ENCODE measurements at places on chromosomes 5 and 9.

- DNase-seq = no peak
These were observed 234.6 kb upstream of the ADRA1B start for GRCh38 chr5:159681661-159682060.

- no peak for DNase-seq
These were observed 169.5 kb upstream of the IER5L start for GRCh38 chr9:129347316-129348120.

GRCh38 chr9:133210202-133210532 is 1.1 kb upstream of the OBP2B start:
- no peak for DNase-seq

DNA sequence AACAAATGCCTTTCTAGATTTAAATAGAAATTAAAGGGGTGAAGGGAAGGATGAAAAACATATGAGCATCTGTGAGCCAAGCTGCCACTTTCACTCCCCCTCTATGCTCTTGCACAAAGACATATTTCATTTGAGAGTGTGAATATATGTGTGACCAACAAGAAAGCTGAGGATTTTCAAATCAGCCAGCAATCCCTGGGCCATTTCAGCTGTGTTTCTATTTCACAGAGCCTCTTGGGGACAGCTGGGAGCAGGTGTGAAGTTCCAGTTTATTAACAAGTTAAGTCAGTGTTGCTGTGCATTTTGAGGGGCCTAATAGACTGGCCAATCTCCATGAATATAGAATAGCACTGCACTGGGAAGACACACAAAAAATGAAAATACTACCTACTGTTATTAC is 248.7 kb upstream of the RGMB start:
- no peak for DNase-seq

DNA sequence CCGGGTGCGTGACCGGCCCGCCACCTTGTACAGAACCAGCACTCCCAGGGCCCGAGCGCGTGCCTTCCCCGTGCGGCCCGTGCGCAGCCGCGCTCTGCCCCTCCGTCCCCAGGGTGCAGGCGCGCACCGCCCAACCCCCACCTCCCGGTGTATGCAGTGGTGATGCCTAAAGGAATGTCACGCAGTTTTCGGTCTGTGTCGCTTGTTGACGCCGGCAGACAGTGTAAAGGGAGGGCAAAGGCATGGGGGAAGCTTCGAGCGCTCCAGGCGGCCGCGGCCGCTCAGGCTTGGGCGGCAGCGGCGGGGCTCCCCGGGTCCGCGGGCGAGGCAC is 1.3 kb downstream of the LRRC26 start:
- no peak for DNase-seq

DNA sequence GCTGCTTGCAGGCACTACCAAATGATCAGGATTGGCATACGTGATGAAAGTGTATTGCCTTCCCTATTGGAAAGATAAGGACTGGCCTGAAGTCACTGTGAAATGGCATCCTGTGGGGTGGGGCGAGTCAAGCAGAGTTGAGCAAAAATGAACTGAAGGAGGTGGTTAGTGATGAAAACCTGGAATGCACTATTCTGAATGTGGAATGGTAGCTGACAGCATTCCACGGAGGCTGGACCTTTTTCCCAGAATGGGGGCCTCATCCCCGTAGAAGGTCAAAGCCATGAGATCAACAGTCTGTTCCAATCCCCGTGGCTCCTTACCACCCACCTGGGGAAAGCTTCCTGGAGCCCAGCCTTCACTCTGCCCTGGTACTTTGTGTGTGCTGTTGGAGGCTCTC is 37.7 kb downstream of the ASS1 start:
- DNase-seq = no peak

DNA sequence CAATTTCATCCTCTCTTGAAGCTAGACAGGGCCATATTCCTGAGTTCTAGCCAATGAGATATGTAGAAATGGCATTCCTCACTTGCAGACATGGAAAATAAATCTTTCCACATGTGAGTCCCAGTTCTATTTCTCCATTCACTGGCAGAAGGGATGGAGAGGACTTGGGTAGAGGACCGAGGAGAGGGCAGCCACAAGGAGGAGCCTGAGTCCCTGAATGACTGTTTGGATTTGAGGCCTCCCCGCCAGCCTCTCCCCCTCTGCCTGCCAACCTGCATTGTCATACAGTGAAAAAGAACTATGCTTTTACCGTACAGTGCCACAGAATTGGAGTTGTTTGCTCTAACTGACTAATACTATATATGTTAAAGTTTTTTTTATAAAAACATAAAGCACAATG is 583.0 kb upstream of the WWC1 start:
- DNase-seq = no peak

- no peak for DNase-seq
These were observed 170.5 kb downstream of the TLE4 start for GRCh38 chr9:79742110-79742721.

- no peak for DNase-seq
These were observed 6.6 kb upstream of the WWC1 start for GRCh38 chr5:168284809-168285208.

DNA sequence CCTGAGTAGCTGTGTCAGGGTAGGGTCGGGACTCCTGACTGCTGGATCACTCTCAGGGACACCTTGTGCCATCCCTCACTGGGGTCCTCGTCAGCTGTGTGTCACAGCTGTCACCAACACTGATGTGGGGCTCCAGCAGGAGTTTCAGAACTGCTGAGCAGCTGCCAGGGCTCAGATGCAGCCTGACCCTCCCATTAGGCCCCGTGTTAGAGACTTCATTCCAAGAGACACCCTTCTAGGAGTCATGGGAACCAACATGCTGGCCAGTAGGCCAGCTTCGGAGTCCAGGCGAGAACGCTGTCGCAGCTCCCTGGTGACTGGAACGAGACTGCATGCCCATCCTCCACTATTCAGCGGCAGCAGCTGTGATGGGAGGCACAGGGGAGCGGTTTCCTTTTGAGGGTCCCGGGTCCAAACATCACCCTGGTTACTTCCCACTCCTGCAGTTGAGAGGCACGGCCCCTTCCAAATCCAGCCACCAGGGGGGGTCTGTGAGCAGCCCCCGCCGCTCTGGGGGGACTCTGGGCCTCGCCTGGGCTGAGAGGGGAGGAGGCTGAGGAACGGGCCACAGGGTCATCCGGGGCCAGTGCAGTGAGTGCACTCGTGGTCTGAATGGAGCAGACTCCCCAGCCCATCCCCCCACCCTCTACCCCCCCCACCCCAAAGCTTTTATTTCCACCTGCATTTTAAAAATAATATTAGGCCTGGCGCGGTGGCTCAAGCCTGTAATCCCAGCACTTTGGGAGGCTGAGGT is 12.6 kb upstream of the TCF7 start:
- no peak for DNase-seq

GRCh38 chr9:78753039-78753438 is 456.1 kb downstream of the PSAT1 start:
- DNase-seq = no peak

DNA sequence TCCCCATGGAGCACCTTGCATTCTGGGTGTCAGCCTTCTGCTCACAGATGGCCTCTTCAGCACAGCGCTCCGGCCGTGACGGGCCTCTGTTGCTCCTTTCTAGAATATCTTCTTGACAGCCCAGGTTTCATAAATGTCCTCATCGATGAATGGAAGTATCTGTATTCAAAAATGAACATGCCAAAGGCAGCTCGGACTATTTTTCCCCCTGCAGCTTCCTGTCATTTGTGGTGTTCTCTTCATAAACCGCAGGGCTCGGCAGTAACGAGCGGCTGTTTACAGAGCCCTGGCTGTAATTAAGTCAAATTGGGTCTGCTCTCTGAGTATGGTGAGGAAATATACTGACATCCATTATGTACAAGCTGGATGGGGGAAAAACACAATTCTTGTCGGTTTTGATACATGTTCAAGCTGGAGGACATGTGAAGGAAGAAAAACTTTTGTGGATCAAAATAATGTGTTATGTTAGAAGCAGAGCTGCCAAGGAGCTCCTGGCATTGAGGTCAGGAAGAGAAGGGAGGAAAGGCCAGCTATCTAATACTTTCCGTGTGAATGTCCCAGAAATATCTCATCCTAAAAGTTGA is 154.1 kb upstream of the CD180 start:
- DNase-seq = no peak

GRCh38 chr5:38381361-38381760 is 123.0 kb downstream of the EGFLAM start:
- no peak for DNase-seq

- DNase-seq = no peak
These were observed 174.6 kb downstream of the RFK start for GRCh38 chr9:76219560-76220151.

DNA sequence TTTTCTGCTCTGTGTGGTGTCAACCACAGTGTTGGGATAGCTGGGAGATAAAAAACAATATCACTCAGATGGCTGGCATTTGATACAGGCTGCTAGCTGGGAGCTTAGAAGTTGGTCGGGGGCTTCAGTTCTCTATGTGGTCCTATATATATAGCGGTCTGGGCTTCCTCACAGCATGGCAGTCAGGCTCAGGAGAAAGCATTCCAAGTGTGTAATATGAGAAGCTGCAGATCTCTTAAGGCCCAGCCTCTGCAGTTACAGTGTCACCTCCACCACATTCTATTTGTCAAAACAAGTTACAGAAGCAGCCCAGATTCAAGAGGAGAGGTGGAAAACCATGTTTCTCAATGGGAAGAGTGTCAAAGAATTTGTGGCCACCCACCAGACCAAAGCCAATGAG is 108.1 kb upstream of the NIPBL start:
- DNase-seq = no peak

GRCh38 chr9:137372693-137373610 is 50.0 kb downstream of the EXD3 start:
- DNase-seq = no peak

- DNase-seq = no peak
These were observed 56.6 kb downstream of the ADAM19 start for GRCh38 chr5:157518963-157519362.

- DNase-seq = no peak
These were observed 61.0 kb upstream of the SPTLC1 start for GRCh38 chr9:92176068-92176799.

Data from stimulated activated CD4-positive, alpha-beta T cell treated with anti-CD3 and anti-CD28 coated beads, Interleukin-1b, Interleukin-23, amount 100 ng/mL, for 1 hour (primary cell).